ENCODE measurements at places on chromosomes 1 and 21.
A peak's percentile ranks its signal among the peaks of the same experiment; 100 is the strongest.

- DNase-seq, result no peak
Observed at GRCh38 chr1:45846931-45847330, 43.5 kb downstream of the MAST2 start.

- no peak for DNase-seq
Observed at GRCh38 chr1:9844106-9844505, 20.3 kb upstream of the CLSTN1 start.

GRCh38 chr21:41439248-41439647 is 13.2 kb downstream of the MX1 start:
- DNase-seq, result no peak

- DNase-seq, result no peak
Observed at GRCh38 chr21:38351961-38352521, 95.2 kb downstream of the KCNJ15 start.

DNA sequence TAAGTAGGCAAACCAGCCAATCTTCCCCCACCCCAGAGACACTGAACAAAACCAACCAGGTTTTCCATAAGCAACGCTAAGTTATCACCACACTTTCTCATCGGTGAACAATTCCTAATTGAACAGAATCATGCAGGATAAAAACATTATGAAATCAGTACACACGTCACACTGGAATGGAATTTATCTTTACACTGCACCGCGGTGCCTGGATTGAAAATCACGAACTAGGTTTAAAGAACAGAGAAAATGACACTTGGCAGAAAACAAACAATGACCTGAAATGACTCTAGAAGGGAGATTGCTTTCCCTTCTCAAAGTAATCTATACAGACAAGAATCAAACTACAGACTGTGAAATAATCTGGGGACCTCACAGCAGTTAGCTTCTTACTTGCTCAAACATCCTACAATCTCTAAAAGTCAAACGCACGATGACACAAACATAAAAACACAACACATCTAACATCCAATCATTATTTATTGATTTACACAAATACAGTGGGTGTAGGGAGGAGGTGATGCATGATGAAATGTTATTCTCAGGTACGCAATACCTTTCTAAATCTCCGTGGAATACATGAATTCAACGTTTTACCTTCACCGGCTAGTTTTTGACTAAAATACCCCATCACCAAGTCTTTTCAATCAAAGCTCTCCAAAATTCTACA is 1.9 kb downstream of the EIF4G3 start:
- DNase-seq, result peak; percentile 58
